ENCODE measurements at places on chromosomes 7 and 10.

DNA sequence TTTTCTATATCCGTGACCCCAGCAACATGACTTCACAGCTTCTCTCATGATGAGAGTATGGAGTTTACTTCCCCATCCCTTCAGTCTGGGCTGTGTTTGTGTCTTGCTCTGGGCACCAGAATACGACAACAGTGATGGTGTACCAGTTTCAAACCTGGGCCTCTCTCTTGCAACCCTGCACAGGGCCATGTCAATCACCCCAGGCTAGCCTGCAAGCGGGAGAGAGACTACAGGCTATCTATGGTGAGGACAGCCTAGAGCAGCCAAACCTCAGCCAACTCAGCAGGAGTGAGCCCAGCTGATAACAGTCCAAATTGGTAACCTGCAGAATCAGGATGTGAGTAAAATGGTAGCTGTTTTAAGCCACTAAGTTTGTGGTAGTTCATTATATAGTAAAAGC lies 235.8 kb downstream of the CHCHD3 start:
- DNase-seq, result no peak

DNA sequence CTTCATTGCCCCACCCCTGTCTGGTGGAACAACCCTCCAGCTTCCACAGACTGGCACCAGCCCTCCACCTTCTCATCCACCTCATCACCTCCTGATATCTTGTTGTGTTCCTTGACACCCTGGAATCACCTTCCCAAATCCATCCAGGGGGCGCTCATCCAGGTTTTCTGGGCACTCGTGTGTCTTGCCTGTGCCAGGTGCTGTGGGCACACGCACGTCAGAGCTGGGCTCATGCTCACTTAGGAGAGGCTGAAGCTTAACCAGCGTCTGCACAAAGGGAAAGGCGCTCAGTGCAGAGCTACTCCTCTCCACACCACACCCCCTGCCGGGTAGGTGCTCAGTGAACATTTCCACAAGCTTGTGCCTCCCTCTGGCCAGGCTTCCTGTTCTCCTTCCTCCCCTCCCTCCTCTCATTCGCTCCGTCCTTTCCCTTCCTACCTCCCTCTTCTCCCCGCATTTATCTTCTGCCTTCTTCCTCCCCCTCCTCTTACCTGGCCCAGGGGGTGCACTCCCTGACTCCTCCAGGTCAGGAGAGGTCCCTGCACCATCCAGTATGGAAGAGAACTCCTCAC lies 4.8 kb downstream of the ADCYAP1R1 start:
- DNase-seq, result no peak

GRCh38 chr10:77560052-77560451 lies 77.6 kb downstream of the KCNMA1 start:
- no peak for DNase-seq

- peak; percentile 62 for DNase-seq
These were observed 227.2 kb upstream of the KLF14 start for GRCh38 chr7:130961128-130961601.

GRCh38 chr7:98238076-98238475 lies 14.0 kb downstream of the TECPR1 start:
- no peak for DNase-seq

DNA sequence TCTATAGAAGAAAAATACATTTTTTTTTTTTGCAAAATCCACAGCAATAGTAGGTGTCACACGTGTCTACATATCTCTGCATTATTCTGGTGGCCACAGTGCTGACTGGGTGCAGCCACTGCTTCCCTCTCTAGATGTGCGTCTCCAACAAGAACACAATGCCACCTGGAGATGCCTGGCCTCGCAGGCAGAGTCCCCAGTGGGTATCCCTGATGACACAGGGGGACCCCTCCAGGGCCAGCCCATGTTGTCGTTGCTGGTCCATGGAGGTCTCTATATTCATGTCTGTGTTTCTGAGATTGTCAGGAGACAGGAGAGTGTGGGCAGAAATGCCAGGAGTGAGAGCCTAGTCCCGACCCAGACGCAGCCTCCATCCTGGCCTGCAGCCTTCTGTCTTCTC lies 345.9 kb upstream of the SHH start:
- DNase-seq, result no peak

GRCh38 chr10:34319197-34319846 lies 495.8 kb downstream of the PARD3 start:
- DNase-seq, result no peak

DNA sequence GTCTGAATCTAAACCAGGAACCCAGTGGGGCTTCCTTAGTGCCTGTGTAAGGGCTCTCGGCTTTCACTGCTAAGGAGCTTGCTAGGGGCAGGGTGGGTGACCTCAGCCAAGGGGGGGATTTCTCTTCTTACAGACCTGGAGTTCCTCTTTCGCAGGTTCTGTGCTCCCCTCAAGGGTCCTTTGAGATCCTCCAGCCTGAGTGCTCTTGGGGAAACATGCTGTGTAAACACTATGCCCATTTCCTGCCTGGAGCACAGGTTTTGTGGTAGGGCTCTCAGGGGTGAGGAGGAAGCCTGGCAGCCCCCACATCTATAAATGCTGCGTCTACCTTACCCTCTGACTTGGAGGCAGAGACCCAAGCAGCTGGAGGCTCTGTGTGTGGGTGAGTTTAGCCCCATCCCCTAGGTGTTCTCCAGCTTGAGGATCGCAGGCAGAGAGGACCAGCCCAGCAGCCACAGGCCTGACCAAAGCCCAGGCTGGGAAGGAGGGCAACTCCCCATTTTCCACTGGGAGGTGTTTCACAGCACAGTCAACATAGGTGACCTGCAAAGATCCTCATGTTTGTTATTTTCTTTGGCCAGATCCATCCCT lies at the start of gene SFTPA1:
Gene SFTPA1 (plus strand): TSS at position 339 of the 591 bp plus-strand sequence. CDS start 887 bp downstream, outside the sequence.
- no peak for DNase-seq

DNA sequence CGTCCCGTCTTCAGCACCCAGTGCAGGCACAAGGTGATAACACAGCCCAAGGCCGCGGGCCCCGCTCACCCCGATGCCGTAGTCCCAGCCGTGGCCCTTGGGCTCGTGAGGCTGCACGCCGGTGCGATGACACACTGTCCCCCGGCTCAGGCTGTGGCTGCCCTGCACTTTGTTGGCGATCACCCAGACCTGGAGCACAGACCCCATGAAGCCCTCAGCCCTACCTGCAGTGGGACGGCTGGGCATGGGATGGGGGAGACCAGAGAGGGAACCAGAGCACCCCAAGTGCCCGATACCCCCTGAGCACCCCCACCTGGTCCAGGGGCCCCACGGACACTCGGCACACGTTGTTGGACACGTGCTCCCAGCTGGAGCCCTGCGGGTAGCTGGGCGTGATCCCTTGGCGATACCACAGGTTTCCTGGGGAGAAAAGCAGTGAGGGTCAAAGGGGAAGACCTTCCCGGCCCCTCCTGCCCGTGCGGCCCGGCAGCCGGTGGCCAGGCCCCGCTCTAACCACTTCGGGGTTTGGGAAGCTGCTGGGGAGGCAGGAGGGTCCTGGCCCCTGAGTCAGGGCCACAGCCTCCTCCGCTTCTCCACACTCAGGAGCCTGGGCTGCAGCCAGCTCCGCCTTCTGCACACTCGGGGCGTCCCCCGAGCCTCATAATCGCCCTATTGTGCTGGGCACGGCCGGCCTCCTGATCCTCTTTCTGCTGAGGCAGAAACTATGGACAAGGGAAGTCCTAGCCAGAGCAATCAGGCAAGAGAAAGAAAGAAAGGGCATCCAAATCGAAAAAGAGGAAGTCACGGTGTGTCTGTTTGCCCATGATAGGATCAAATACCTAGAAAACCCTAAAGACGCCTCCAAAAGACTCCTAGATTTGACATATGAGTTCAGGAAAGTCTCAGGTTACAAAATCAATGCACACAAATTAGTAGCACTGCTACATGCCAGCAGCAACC lies 6.7 kb downstream of the BHLHA15 start:
- peak; percentile 90 for DNase-seq

GRCh38 chr10:6148908-6149307 lies 53.8 kb upstream of the PFKFB3 start:
- DNase-seq, result no peak

DNA sequence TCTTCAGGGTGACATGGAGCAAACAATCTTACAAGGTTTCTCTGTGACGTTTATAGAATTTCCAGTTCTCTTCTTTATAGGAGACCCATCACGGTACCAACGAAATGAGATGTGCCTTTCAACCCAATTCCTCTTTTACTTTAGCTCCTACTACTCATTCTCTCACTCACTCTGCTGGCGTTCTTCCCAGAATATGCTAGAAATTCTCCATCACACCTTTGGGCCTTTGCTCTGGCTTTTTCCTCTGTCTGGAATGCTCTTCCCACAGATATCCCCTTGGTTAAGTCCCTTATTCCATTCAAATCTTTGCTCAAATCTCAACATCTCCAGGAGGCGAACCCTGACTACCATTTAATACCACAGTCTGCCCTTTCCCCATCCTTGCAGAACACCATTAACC lies 39.0 kb downstream of the SEMA3C start:
- DNase-seq, result no peak

DNA sequence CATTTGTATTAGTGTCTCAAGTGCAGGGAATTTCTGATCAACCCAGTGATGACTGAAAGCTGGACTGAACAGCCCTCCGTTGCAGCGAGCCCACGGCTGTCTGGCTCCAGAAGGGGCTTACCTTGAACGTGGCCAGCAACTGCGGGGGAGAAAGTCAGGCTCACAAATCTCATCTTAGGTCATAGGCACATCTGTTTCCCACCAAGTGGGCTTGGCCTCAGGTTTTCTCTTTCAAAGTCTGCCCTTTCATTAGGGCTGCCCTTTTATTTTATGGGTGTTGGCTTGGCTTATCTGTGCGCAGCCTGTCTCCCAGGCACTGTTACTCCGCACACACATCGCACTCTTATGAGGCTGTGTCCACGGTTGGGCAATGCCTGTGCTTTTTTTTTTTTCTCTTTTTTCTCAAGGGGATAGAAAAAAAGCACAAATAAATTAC lies 178.0 kb downstream of the JCAD start:
- DNase-seq, result no peak

DNA sequence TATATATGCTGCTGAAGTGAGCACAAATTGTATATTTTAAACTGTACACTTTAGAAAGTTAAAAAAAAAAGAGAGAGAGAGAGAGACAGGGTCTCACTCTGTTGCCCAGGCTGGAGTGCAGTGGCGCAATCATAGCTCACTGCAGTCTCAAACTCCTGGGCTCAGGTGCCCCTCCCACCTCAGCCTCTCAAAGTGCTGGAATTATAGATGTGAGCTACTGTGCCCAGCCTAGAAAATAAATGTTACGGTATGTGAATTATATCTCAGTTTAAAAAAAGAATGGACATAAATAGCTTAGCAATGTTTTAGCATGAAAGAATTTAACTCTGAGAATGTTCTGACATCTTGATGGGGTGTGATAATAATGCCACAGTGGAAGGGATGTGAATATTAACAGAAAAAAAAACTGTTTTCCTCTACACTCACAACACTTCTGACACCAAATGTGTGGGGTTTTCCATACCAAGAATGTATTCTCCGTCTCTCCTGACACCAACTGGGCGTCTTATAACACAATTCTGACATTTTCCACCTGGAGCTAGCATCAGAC lies 162.1 kb downstream of the PLCE1 start:
- DNase-seq, result no peak

GRCh38 chr7:39199951-39200350 lies 222.2 kb downstream of the POU6F2 start:
- DNase-seq, result no peak

DNA sequence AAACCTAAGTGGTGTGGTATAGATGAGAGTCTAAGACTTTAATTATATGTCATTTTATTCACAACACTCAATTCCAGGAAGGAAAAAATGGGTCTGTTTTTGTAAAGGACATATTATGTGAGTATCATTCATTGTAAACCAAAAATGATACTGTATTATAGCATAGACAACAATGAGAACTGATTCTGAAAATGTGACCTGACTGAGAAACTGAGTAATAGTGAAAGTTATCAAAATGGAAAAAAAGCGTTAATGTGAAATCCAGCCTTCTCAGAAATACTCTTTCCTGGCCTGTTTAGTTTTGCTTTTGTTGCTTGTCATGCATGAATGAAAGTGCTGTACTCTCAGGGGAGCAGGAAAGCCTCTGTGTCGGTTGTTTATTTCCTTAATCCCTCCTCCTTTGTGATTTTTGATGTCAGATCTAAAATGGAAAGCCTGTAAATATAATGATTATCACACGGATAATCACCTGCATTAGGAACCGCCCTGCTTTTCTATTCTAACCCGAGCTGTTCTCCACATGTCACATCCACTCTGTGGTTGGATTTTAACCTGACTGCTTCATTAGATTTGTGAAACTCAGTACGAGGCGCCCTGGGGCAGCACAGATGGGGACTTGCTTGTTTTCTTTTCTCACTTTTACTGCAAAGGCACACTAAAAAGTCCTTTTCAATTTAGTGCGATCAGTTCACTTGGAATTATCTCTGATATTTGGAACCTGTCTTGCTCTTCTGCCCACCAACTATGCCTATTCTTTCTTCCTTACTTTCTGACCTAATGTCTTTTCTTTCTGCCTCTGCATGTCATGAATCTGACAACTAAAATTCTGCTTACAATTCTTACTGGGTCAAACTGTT lies 240.9 kb upstream of the KAT6B start:
- DNase-seq, result no peak

All from suppressor macrophage (primary cell).